CD4-positive, alpha-beta T cell treated with Interleukin-15 for 4 hours (primary cell): ENCODE measurements at places on chromosomes 1 and 21.
A peak's percentile ranks its signal among the peaks of the same experiment; 100 is the strongest.

- no peak for DNase-seq
Measured at GRCh38 chr1:59357645-59358320, 60.9 kb downstream of the FGGY start.

DNA sequence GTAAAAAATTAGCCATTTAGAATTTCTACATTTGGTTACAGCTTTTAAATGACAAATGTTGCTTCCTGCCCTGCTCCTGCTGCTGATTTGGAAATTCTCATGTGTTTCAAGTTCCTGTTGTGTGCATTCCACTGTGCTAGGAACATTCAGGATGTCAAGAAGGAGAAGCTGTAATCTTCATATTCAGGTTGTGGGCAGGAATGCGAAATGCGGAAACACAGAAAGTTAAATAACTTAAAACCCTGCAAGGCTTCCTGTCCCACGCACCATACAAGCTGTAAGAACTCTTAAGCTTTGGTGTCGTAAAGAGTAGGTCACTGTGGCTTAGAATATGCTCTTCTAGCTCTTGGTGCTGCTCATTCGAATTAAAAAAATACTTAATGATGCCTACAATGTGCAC is 52.6 kb downstream of the S100B start:
- DNase-seq = peak; percentile 37

GRCh38 chr1:243351337-243351736 is 95.5 kb downstream of the SDCCAG8 start:
- DNase-seq = no peak

GRCh38 chr1:1832820-1833219 is 54.5 kb upstream of the NADK start:
- DNase-seq = no peak

DNA sequence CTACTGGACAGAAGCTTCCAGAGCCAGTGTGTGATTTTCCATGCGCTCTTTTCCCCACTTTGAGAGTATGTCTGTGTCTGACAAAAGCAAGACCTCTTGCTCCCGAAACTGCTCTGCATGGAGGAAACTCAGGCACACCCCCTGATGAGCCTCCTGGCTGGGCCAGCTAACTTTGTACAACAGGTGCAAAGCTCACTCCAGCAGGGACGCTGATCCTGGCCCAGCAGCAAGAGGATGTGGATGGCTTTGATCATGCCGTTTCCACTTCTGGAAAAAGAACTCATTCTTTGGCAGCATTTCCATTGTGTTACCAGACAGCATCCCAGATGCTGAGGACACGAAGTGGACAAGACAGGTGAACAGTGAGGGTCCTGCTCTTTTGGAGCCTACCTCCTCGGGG is 103.1 kb downstream of the TLR5 start:
- DNase-seq = no peak

GRCh38 chr1:10672343-10673050 is 123.9 kb downstream of the CASZ1 start:
- DNase-seq = no peak

DNA sequence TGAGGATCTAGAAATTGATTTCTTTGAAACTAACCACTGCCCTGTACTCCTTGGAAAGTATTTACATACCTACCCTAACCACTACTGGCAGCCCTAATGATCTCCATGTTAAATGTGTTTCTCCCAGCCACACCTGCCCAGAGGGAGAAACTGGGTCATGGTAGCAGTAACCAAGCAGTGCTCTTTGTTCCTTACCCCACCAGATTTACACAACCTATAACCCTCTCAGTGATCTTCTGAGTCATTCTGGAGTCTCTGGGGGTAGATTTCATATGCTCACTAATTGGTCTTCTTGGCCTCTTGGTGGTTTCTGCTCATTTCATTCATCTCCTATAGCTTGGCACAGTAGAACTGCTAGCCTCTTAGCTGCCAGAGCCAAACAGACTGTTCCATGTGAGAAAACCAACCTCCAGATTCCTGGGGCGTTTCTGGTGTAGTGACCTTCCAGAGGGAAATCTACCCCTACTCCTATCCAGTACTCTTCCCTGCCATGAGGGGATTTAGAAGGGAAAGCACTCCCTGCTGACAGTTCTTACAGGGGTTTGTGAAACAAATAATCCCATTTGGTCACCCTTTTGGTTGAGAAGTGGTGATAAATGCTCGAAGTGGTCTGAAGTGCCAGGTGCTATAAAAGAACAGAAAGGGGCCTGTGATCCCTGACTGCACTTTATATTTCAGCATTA is 36.2 kb upstream of the LRIG2 start:
- DNase-seq = no peak

GRCh38 chr1:923991-924655 is 400 bp downstream of the SAMD11 start:
- DNase-seq = no peak

DNA sequence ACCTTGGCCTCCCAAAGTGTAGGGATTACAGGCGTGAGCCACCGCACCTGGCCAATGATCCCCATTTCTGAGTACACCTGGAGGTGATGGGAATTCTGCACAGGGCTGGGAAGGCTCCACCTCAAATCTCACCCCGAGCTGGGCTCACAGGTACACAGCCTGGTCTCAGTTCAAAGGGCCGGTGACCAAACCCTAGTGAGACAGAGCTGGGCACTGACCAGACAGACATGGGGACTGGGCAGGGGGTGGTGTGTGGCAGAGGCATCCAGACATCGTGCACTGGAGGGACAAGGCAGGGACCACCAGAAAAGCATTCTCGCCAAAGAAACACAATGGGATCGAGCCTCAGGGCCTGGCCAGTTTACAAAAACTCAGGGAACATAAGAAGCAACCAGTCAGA is 17.2 kb downstream of the LSS start:
- no peak for DNase-seq

DNA sequence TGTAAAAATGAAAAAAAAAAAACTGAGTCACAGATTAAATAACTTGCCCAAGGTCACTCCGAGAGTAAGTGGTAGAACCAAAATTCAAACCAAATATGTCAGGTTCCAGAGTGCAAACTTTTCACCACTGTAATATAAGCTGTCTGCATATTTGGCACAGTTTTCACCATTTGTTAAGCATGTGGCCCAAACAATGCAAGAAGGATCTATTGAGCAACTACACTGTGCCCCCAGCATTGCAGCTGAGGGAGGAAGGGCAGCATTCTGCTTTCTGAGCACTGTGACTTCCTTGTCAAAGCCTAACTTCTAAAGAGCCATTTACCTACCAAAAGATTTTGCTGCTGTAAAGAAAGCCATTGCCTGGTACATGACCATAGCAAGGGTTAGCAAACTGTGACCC is 133.4 kb downstream of the SYT2 start:
- no peak for DNase-seq

DNA sequence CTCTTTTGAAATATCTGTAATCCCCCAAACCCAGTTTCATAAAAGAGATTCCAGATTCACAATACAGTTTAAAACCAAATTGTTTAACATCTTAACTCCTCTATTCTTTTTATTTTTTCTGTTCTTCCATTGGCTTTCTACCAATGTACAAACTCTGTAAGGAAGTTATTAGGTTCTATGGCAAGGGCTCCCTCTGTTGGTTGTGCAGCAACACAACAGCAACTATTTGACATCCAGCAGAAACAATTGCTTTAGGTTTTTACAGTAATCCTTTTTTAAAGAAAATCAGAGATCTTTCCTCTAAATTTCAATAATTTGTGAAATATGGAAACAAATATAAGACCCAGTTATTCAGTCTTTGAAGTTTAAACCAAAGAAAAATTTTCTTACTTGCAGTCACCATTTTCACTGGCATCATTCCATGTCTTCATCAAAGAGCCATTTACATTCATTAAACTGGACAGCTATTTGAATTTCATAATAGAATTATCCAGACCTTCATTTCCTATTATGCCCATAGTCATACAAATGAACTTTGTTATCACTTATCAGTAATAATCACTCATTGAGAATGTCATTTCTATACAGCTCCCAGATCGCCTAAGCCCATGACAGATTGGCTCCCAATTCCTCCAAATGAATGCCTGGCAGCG is 46.5 kb upstream of the RNF11 start:
- peak; percentile 50 for DNase-seq

- DNase-seq = no peak
Measured at GRCh38 chr1:184061396-184062003, 10.0 kb downstream of the TSEN15 start.

- no peak for DNase-seq
Measured at GRCh38 chr21:26935977-26936376, 30.9 kb downstream of the ADAMTS5 start.

GRCh38 chr1:211541720-211542477 is 37.1 kb downstream of the SLC30A1 start:
- DNase-seq = no peak

GRCh38 chr1:228012555-228012954 is 5.8 kb downstream of the WNT3A start:
- DNase-seq = no peak

DNA sequence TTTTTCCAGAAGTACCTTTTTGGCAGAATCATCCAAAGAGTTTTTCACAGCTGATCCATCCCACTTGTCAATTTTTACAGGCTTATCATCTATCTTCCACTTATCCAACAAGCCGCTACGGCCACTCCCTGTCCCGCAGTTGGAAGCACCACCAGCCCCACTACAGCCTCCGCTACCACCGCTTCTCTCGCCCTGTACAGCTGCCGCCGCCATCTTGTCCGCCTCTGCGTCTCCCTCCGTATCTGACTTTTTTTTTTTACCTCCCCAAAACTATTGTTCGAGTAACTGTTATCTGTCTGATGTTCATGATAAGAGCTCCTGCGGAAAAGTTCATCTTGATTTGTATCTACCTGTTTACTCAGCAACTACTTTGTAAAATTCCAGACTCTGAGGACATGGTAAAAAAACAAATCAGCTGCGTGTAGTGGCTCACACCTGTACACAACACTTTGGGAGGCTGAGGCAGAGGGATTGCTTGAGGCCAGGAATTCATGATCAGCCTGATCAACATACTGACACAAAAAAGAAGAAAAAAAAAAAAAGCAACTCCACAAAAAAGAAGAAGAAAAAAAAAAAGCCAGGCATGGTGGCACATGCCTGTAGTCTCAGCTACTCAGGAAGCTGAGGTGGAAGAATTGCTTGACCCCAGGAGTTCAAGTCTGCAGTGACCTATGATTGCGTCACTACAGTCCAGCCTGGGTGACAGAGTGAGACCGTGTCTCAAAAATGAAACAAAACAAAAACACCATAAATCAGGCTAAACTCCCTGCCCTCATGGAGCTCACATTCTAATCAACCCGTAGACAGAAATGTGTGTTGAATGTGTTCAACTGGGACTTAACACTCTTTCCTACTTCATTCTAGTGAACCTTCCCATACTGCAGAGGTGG is 8.0 kb upstream of the EYA3 start:
- DNase-seq = no peak

- no peak for DNase-seq
Measured at GRCh38 chr1:201450721-201451291, 18.2 kb downstream of the PHLDA3 start.

- no peak for DNase-seq
Measured at GRCh38 chr1:88462488-88463261, 221.4 kb upstream of the PKN2 start.

DNA sequence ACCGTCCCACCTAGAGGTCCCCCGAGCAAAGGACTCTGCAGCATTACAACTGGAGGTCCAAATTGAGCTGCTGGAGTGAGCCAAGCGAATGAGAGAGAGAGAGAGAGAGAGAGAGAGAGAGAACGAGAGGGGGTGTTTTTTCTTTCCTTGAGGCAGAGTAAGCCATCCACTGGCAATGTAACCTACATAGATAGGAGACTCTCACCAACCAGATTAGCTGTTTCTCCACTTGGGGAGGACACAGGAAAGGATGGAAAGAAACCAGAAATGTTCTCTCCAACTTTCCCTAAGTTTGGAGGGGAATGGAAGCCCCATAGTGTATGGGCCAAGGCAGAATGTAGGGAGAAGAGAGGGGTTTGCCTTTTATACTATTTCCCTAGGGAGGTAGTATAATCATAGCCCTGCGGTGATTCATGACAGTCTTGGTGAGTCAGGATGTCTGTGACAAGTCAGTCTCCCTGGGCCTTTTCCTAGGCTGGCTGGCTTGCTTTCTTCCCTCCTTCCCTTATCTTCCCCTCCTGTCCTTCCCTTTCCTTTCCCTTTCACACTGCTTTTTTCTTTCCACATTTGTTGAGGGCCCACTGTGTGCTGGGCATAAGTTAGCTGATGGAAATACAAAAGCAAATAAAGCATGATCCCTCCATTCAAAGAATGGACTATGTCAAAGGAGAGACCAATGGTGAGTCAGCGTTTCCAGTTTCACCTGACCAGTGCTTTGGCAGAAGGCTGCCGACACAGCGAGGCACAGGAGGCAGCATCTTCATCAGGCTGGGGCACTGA is 7.1 kb downstream of the FNDC7 start:
- DNase-seq = no peak

- DNase-seq = no peak
Measured at GRCh38 chr1:19036041-19036812, 79.8 kb upstream of the IFFO2 start.

DNA sequence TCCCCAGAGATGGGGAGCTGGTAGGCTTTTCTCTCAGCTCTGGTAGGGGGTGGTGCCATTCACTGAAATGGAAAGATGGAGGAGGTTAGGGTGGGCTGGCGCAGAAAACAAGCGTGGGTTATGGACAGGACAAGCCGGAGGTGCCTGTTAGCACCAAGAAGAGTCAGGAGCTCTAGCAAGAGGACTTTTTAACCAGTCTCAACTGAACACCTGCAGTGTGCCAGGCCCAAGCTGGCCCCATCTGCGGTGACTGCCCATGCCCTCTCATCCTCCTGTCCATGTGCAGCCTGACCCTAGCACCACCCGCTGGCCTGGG is 254.4 kb downstream of the RHOU start:
- DNase-seq = no peak

DNA sequence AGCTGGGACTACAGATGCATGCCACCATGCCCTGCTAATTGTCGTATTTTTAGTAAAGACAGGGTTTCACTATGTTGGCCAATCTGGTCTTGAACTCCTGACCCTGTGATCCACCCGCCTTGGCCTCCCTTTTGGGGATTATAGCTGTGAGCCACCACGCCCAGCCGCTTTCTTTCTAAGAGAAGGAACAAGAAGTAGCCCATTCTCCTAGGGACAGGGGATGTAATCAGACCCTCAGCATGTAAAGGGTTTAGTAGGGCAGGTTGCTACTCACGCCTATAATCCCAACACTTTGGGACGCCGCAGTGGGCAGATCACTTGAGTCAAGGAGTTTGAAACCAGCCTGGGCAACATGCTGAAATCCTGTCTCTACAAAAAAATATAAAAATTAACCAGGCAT is 189.7 kb downstream of the TOMM20 start:
- DNase-seq = no peak

DNA sequence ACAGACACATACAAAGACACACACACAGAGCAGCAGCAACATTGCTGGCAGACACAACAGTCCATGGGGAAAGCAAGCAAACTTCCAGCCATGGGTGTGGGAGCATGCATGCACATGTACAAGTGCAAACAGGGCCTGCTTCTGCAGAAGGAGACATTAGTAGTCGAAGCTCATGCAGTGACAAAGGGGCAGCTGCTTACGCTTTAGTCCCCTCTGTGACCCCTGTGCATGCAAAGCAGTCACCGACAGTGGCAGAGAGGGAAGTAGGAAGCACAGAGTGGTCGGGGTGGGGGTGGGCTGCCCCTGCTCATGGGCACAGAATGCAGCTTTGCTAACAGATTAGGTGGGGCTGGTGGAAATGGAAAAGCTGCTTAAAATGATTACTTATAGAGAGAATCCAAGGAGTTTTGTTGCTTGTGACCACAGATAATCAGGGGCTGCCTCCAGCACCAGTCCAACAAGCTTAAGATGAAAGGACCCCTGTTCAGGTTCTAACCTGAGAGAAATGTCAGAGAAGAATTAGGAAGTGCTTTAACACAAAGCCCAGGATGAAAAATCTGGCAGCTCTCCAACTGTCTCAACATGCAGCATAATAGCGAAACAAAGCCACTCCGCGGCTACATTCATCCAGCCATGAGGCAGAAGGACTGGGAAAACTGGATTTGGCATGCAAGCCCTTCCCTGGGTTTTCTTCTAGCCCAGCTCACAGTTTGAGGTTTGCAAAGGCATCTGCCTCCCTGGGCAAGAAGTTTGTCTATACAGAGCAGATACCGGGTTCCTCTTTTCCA is 378.9 kb downstream of the KCNH1 start:
- no peak for DNase-seq
